ENCODE measurements at places on chromosomes 7 and 10.

DNA sequence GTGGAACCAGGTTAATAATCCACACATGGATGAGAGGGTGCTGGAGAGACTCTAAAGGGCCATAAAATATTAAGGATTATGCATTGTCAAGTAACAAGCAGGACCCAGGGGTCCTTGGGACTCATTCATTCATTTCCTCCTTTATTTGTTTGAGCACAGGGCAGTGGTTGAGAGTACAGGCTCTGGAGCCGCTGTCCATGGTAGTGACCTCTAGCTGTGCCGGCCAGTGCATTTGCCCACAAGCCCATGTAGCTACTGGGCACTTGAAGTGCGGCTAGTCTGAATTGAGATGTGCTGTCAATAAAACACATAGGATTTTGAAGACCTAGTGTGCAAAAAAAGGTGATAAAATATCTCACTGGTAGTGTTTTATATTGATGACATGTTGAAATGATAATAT, 137.6 kb downstream of the C10orf105 start:
- no peak for DNase-seq

- DNase-seq: peak; percentile 70
Measured at GRCh38 chr7:98841179-98841997, 28.4 kb downstream of the TMEM130 start.

GRCh38 chr10:3636356-3637181, 148.4 kb downstream of the KLF6 start:
- DNase-seq: no peak

DNA sequence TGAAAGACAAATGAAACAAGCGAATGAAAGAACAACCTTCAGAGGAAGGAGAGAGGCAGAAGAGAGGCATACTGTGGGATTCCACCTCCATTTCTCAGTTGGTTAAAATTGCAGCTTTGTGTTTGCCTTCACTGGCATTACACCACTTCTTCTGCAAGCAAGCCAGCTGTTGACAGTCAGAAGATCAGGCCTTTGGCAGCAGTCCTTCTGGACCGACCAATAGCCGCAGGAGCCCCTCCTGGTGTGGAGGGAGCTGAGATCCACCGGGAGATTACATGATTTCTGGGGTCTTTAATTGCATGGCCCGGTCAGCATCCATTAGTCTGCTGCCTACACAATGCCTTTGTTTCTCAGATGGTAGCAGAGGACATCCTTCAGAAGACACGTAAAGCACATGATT, 206.7 kb downstream of the ADAM12 start:
- no peak for DNase-seq

GRCh38 chr10:57948796-57949195, 318.9 kb downstream of the IPMK start:
- no peak for DNase-seq

DNA sequence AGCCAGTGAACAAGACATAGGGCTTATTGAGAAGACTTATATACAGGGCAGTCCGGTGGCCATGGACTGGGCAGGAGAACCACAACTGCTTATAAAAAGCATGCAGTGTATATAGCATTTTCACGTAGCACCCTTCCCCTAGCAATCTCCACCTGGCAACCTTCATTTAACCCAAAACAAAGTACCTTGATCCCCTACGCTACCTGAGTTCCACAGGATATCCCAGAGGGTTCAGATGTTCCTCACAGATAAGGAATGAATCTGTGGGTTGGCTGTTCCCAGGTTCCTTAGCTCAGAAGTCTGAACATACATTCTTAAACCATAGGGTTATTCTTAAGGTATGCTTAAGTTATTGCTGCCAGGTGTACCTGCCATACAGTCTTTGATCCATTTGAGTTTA, 22.0 kb upstream of the TNKS2 start:
- no peak for DNase-seq

DNA sequence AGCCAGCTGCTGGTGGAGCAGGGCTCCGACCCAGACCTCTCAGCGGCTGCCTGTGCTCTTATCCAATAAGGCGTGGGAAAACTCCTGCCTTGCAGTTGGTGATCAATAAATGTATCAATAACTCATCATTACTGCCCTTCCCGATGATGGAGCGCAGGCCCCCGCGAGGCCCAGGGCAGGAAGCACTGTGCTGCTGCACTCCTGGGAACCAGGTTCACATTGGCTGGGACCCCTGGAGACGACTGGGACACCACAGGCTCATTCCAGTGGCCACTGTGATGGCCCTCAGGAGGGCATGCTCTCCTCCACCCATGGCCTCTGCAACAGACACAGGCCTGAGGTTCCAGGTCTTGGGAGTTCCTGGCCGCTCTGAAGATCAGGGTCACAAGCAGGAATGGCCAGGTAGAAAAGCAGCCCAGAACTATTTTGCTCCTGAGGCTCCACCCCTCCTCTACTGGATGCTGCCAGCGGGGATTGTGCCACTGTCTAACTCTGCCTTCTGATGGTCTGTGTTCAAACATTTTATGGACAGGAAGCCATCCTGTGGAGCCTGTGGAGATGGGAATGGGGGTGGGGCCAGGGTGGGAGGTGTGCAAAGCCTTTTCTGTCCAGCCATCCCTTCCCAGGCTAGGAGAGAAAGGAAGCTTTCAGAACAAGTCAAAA, 287.4 kb upstream of the ZMIZ1 start:
- no peak for DNase-seq

DNA sequence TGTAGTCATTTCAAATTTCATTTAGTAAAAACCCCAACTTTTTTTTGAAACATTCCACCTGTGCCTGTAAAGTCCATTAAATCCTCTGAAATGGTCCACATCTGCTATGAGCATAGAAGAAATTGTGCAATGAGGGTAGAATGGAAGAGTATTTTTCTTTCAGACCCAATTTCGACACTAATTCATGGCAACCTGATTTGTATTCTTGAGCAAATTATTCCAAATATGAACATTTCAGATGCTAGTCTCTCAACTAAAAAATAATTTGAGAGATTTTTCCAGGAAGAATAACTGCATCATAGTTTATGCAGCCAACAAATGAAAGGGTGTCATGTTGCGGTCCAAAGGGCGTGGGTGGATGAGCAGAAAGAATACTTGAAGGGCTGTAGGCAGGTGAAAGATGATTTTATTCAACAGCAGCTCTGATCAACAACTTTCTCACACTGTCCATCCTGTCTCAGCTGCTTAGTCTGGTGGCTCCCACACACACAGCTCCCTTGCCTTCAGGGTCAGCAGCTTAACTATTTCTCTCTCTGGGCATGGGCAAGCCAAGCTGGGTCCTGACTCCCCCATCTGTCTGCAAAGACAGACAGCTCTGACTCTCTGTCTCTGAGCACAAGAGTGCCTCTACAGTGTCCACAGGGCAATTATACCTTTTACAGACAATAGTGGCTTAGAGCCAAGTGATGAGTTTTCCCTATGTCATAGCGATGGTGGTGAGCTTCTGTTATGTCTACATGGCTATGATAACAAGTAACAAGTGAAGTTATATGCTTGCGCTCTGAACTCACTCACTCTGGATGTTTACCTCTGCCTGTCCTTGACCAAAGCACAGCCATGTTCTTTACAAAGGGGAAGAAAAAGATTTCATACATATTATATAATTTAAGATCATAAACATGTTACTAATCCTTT, 11.5 kb downstream of the STEAP2 start:
- DNase-seq: no peak

DNA sequence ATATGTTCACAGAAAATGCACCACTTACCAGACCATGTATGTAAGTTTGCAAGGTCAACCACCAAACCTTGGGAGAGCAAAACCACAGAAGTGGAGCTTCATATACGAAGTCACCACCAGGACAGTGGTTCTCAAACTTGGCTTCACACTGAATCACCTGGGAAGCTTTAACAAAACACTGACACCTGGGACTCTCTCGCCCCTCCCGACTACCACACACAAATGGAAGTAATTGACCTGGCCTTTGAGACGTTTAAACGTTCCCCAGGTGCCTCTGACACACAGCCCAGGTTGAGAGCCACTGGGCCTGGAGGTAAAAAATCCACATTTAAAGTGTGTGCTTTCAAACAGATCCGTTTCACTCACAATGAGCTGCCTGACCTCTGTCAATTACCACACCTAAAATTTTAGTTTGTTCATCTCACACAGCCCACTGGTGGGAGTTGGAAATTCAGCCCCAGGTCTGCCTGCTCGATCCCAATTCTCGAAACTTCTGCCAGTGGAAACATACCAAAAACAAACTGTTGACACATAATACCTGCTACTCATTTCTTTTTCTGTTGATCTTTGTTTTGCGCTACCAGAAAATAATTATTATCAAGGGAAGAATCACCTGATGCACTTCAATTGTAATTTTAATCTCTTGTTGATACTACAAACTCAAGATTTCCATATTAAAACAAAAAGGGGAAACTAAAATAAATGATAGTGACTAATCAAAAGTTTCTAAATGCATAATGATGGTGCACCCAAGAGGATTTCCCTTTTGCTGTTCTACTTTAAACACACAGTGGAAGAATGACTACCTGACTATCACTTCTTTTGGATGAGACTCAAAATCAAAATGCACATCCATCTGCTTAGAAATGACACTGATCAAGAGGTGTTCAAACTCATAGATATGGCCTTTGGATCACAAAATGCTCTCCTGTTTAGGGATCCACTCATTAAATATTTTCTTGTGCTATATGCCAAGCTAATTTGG, 26.6 kb downstream of the CDNF start:
- DNase-seq: no peak

DNA sequence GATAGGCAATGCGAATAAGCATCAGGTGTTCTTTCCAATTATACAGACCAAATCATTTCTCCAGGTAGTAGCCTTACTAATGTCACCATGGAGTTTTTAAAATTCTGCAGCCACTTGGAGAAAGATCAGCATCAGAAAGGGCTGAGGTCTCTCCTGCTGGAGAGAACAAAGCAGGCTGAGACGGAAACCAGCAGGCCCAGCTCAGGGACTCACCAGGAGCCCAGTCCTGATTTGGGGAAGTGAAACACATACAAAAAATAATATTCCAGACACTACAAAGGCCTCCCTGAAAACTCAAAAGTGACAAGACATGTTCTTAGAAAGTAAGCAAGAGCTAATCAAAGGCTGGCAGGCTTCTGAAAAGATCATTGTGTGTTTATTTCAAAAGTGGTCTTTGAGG, 207.1 kb upstream of the GHITM start:
- DNase-seq: no peak

DNA sequence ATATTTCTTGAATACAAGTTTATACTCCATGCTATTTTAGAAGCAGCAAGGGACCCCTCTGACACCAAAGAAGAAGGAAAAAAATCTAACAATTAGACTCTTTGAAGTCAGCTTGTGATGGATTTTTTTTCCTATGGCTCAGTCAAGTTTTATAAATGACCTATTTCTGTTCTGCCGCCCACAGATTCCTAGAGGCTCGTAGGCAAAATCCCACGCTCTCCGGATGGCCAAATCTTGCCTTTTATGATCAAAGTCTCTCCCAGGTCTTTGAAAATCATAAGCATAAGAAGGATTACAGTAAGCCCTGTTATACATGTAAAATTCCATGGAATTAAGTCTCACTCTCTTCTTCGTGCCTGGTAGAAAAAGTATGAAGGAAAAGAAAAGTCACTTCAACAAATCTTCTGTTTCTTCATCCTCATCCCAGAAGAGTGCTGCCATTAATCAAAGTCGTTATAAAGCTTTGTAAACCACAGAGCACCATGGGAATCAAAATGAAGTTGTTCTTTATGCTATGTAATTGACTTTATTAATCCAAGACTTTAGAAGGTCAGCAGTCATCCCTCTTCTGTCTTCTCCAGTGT, 33.1 kb downstream of the ASB13 start:
- DNase-seq: no peak

DNA sequence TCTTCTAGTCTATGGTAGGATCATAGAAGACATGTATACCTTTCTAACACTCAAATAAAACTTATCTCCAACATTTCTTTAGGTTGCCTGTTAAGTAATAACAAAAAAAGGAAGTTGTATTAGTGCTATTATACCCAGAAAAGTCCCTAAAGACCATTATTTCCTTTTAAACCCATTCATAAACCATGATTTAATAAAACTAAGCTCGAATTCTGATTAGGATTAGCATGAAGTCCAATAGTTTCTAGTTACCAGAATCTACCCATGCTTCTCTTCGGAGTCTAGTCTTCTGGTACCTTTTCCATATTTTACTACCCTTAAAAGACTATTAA, 62.7 kb downstream of the USP6NL start:
- DNase-seq: no peak

DNA sequence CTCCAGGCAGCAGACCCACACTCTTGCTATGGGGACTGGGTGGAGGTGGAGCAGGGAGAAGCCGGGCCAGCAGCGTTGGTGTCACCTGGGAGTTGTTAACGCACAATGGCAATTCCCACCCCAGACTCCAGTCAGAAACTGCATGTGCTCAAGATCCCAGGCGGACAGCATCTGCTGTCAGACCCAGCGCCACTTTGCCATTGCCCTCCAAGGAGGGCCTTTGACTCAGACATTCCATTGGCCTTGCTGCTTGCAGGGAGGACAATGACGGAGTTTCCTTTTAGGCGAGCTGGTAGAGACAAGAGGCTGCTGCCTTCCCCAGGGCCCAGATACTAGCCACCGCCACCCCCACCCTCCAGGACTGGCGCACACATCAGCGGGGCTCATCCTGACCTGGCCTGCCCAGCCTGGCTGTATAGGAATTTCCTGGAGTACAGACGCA, 34.5 kb downstream of the ZNF775 start:
- DNase-seq: no peak

GRCh38 chr7:101743241-101743994, 74.0 kb upstream of the CUX1 start:
- peak; percentile 38 for DNase-seq

DNA sequence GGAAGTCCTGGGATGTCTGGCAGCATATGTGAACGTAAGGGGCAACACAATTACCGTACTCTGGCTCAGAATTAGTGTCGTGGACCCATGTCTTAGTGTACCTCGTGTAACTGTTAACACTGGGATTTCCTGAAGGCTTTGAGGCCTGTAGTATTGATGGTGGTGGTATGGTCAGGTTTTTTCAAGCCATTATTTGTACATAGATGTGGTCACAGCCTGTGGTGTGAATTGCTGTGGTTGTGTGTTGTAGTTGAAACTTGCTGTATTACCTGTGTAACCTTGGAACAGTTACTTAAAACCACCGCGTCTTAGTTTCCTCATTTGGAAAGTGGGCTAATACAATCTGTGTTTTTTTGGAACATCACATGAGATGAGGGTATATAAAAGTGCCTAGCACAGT, 5.3 kb downstream of the EXOC4 start:
- no peak for DNase-seq

- DNase-seq: no peak
Measured at GRCh38 chr7:129401967-129402860, 32.0 kb upstream of the STRIP2 start.

- no peak for DNase-seq
Measured at GRCh38 chr7:119916501-119916900, 356.5 kb upstream of the KCND2 start.

- no peak for DNase-seq
Measured at GRCh38 chr7:88316456-88316855, 9.8 kb upstream of the STEAP4 start.

DNA sequence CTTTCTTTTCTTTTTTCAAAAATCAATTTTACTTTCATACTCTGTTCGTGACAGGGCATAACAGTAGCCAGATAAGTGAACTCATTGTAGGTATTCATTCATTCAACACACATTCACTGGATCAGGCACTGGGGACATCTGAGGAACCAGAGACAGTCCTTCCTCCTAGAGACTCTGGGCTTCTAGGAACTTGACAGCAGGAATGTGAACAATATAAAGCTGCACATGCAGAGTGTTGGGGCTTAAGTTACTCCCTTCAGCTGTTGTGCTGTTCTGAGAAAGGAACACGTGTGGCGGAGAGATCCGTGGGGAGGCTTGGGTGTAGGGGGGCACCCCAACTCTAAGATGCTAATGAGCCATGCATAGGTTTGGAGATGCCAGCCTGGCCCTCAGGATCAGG, 120.4 kb downstream of the PKD1L1 start:
- DNase-seq: no peak

GRCh38 chr7:121449329-121449728, 53.2 kb upstream of the FAM3C start:
- DNase-seq: no peak
